ENCODE measurements at places on chromosomes 2 and 18. TPM values are rescaled to one million over a fixed set of nuclear protein-coding genes. Genes with fewer than 3 reads are reported as not detected.

- no peak for DNase-seq
These were observed 21.6 kb downstream of the STON1 start for GRCh38 chr2:48551548-48551947.

DNA sequence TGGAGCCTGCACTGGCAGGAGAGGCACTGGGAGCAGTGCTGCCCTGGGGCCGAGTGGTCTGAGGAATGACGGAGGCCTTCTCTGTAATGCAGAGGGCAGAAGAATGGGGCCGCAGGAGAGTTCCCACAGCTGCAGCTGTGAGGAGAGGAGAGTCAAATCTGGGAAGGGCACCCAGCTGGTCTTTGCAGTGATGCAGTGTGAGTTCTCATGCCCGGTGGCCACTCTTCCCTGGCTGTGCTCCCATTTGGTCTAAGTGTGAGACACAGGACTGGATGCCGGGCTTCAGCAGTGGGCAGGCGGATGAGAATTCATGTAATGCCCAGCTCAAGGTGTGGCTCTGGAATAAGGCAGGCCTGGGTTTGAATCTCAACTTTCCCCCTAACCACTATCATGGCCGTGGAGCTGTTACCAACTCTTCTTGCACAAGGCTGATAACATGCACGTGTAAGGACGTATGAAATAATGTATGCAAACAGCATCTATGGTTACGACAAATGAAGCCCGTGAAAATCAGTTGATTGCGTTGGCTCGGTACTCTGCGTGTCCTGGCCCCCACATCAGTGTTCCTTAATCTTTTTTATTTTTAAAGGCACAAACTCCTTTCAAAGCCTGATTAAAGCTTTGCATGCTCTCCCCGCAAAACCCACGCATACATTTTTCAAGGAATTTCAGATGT lies 71.6 kb downstream of the ACKR3 start:
- DNase-seq, result no peak

The ACSL3 gene
- 73.6 TPM for polyA plus RNA-seq

GRCh38 chr2:189608795-189609422 lies 28.3 kb upstream of the SLC40A1 start:
- DNase-seq, result no peak

DNA sequence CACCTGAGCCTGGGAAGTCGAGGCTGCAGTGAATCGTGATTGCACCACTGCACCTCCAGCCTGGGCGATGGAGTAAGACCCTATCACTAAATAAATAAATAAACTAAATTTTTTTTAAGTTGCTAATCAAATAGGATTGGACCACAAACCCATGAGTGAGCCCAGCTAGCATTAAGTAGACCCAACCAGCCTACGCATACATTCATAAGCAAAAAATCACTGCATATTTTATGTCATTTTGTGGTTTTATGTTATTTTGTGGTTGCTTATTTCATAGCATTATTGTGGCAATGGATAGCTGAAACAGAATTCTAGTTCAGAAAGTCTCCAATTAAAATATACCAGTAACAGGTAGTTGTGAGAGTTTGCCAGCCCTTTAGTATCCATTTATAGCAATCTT lies 29.1 kb upstream of the ZC3H15 start:
- no peak for DNase-seq

DNA sequence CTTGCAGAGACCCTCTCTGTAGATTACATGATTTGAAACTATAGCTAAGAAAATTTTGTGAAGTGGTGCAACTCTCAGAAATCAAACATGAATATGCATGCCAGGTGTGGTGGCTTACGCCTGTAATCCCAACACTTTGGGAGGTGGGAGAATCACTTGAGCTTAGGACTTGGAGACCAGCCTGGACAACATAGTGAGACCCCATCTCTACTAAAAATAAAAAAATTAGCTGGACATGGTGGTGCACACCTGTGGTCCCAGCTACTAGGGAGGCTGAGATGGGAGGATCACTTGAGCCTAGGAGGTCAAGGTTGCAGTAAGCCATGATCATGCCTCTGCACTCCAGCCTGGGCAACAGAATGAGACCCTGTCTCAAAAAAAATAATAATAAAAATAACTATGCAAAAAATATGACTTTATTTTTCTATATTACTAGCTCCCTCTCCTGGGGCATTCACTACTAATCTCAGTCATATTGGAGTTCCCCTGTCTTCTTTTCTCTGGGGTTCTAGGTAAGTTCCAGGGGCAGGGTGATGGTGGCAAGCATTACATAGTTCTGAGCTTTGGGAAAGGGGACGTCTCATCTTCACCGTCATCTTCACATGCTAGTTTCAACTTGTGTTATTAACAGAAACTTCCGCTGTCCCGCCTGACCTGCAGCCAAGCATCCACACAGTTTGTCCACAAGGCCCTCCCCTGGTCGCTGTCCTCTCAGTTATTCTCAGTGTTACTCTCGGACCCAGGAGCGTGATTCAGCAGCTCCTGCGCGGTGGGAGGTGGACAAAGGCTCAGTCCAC lies 96.8 kb upstream of the MBOAT2 start:
- DNase-seq, result peak; percentile 68

GRCh38 chr2:189222468-189223105 lies 43.0 kb upstream of the COL5A2 start:
- DNase-seq, result no peak
